ENCODE measurements at places on chromosomes 1 and 21.

- DNase-seq = no peak
Observed at GRCh38 chr21:14382486-14382834, 486 bp downstream of the HSPA13 start.

- DNase-seq = no peak
Observed at GRCh38 chr1:45442272-45442671, 48.7 kb downstream of the TESK2 start.

DNA sequence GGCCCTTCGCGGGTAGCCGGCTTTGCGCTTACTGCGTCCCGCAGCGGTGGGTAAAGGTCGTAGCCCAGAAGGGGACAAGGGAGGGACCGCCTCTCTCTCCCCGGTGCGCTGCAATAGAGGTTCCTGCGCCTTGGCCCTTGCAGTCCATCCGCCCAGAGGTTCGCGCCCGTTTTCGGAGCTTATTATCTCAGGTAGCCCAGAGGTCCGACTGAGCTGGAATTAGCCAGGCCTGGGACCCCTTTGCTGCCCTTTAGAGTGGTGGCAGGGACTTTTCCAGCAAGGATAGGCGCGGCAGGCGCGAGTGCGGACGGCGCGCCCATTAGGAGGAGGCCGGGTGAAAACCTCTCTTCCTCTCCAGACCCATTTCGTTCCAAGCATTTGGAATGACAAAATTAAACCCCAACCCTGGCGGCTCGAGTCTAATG lies 5.0 kb downstream of the LHX4 start:
- no peak for DNase-seq

GRCh38 chr21:39863111-39863510 lies 4.1 kb upstream of the PCP4 start:
- no peak for DNase-seq

- DNase-seq = no peak
Observed at GRCh38 chr1:190619724-190620123, 142.1 kb upstream of the BRINP3 start.

DNA sequence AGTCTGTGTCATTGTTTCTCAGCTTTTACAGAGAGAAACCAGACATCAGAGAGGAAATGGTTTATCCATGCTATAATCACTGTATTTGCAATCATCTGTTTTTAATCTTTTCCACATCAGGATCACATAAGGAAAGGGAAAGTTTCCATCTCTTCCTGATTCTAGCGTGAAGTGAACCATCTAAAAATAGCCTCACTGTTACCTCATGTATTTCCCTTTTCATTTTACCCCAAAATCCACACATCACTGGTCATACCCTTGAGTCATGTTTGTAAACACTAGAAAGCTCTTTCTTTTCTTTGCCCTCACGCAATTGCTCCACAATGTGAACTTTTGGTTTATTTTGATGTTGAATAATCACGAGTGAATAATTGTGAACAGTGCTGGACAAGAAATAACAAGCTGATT lies 146.0 kb downstream of the PLA2G4A start:
- DNase-seq = no peak

- no peak for DNase-seq
Observed at GRCh38 chr21:28604946-28605537, 387.6 kb downstream of the LTN1 start.

Data from D341Med (cell line).